ENCODE measurements at places on chromosomes 7 and 10. TPM values are rescaled to one million over a fixed set of nuclear protein-coding genes. Genes with fewer than 3 reads are reported as not detected.

Gene PAPOLB
- total RNA-seq = 0.94 TPM

Gene NKX2-3
- not detected for total RNA-seq

Gene PRRT4
- 2.7 TPM for total RNA-seq

Gene KNDC1
- 5.9 TPM for total RNA-seq

DNA sequence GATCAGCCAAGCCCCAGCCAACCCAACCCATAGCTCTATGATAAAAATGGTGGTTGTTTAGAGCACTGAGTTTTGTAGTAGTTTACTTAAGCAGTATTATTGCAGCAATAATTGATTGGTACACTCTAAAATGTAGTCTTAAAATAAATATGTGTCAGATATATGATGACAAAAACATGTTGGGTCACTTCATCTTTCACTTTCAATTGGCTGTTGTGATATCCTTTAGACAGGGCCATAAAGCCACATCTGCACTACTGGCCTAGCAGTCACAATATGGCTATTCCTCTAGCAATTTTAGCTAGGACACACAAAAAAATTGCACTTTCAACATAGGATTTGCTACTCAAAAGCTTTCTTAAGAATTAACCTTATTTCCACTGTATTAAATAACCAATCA is 5.9 kb upstream of the CAV1 start:
- no peak for DNase-seq

GRCh38 chr7:106947244-106947728 is 82.2 kb downstream of the PIK3CG start:
- DNase-seq = no peak

GRCh38 chr7:30913821-30914515 is 2.3 kb downstream of the AQP1 start:
- no peak for DNase-seq

DNA sequence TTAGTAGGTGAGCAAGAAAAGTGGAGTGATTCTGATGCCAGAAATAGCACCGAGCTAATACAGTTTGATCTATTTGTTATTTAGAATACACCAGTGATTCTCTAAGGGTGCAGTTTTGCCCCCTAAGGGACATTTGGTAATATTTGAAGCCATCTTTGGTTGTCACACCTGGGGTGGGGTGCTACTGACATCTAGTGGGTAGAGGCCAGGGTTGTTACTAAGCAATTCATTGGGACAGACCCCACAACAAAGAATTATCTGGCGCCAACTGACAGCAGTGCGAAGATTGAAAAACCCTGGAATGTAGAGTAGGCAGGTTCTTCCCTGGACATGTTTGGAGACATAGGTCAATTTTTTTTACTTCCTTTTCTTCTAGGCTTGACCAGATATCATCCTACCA is 14.6 kb downstream of the PALS2 start:
- DNase-seq = no peak

DNA sequence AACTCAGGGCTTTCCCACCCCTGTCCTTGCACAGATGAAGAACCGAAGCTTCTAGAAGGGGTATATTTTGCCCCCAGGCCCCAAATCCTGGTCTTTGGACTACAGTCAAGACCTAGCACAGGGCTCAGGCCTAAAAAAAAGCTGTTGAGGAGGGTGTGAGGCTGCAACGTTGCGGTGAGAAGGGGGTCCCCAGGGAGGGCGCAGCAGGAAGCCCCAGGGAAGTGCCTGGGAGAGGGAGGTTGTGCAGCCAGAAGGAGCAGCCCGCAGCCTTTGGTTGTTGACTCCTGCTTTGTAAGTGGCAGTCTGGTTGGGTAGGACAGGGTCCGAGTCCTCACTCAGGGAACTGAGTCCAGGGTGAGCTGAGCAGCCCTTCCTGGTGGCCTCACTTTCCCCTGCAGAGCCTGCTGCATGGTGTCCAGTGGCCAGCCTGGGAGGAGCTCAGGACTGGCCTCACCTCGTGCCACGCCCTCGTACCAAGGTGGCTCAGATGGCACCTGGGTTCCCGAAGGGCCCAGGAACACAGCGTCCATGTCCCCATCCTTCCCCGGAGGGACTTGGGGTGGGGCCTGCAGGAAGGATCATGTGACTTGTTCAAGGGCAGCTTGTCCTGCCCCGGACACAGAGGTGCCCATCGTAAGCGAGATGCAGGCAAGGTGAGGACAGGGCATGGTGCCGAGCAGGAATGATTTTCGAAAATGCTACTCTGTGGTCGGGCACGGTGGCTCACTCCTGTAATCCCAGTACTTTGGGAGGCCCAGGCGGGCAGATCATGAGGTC is 166.4 kb upstream of the TNRC18 start:
- DNase-seq = no peak

- peak; percentile 11 for DNase-seq
Measured at GRCh38 chr10:3776796-3777571, 8.0 kb downstream of the KLF6 start.

DNA sequence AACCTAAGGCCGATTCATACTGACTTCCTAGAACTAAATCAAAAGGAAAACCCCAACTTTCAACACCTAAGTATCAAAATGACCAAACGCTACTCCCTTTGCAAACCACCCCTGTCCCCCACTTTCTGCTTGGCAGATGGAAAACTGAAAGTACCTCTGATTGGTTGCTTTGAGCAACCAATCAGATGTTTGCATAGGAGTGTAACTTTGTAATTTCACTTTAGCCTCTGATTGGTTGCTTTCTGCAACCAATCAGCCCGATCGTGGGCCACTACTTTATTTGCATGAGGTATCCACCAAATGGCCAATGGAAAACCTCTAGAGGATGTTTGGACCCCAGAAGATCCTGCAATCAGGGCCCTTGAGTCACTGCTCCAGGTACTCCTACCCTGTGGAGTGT is 12.3 kb upstream of the SNX10 start:
- DNase-seq = no peak

DNA sequence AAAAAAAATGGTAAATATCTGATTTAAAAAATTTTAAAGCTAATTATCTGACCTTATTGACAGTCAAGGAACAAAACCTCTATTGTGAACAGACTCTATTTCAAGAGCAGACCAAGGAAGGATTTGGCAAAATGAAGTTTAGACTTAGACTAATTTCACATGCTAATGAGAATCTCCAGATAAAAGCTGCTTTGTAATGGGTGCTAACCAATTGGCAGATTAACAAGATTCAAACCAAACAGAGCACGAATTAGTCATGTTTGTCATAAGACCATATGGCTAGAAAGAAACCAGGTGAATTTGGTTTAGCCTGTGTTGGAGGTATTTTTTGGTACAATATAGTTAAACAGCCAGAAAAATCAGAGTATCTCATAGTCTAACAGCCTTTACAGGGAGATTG is 429.1 kb upstream of the NFE2L3 start:
- no peak for DNase-seq

DNA sequence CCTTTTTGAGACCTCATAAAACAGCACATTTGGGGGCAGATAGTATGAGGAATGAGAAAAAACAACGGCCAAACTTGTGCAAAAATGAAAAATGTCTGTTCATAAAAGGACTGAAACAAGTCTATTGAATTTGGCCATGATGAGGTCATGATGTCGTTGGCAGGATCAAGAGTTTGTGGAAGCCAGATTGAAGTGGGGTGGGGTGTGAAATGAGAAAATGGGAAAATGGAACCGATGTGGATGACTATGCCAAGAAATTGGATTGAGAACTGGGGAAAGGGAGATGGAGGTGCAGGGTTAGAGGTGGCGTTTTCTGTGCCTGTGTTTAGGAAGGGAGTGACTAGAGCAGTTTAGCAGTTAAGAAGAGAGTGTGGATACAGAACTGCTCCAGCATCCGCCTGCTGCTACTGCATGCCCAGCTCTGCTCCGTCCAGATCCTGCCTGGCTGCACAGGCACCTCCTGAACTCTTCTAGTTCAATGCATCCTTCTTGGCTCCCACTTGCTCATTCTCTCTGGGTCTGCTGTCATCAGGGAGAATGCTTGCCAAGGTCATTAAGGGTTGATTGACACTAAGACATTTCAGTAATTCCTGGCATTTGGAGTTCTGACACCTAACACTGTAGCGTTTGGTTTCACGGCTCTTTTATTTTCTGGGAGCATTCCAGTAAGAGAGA is 111.9 kb downstream of the GALNT17 start:
- DNase-seq = no peak

DNA sequence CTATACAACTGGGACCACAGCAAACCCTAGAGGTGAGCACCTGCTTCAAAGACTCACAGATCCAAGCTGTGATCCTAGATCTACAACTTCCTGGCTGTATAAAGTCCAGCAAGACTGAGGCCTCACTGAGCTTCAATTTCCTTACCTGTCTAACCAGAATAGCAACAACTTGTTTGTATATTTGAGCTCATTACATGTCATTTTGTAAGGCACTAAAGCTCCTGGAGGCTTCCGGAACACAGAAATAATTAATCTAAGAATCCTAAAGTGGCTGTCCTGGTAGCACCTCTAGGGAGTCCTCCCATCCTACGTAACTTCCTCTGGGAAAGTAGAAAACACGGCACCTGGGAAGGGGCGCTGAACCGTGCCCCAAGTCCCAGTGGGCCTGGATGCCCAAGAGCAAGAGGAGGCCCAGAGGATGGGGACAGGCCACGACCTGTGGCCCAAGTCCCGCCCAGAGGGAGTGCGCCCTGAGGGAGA is 39.4 kb downstream of the HK1 start:
- no peak for DNase-seq

DNA sequence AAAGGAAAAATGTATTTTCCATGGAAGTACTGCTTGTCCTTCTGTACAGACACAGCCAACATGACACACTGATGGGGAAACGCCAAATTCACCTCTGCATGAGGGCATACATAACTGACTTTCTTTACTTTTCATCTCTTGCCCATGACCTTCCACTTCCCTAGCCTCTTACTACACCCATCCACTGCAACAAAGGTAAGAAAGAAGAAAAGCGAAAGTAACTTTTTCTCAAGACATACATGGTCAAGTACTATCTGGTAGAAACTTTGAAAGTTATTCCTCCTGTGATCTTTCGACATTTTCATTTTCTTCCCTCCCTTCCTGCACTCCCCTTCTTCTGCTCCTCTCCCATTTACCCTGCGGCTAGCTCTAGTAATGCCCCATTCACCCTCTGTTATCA is 130.8 kb downstream of the USP6NL start:
- DNase-seq = no peak

- peak; percentile 10 for DNase-seq
Measured at GRCh38 chr7:124171068-124171467, 138.2 kb upstream of the TMEM229A start.

DNA sequence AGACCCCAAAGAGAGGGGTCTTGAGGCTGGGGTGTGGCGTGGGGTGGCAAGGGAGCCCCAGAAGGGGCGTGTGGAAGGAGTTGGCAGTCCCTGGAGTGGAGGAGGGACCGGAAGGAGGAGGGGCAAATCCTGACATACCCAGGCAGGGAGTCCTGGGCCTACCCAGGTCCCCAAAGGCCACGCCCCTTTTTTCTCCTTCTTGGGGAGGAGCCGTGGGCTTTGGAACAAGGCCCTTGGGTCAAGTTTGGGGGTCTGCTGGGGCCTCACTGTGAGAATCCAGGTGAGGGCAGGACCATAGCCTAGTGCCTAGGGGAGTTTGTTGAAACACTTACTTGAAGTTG is 1.2 kb upstream of the SMARCD3 start:
- no peak for DNase-seq

GRCh38 chr7:94049615-94050014 is 45.5 kb upstream of the BET1 start:
- DNase-seq = no peak

GRCh38 chr10:99521765-99522469 is 10.8 kb upstream of the NKX2-3 start:
- DNase-seq = no peak

DNA sequence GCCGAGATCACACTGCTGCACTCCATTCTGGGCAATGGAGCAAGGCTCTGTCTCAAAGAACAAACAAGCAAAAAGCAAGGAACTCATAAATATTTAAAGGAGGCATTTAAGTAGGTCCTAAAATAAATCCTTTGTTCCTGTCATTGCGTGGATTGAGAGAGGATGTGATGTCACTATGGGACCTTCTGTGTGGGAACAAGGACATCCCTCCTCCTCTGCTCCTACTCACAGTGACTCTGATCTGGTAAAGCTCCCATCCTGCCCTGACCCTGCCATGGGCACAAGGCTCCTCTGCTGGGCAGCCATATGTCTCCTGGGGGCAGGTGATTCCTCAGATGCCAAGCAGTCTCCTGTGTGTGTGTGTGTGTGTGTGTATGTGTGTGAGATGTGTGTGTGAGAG is 74.1 kb upstream of the PRSS58 start:
- DNase-seq = no peak

DNA sequence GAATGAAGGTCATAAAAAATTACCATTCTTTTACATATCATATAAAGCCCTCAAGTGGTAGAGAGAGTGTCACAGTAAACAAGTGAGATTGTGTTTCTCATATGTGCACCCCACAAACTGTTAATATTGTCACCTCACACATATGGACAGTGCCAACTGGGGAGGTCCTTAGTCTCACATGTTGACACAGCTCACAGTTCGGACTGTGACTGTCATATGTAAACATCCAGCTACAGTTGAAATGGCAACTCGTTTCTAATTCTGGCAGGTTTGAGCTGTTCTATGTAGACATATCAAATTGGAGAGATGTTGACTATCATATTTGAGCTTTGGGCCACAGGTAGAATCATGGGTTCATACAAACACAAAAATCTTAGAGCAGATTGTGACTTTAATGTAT is 39.4 kb upstream of the ZNF107 start:
- DNase-seq = no peak

GRCh38 chr7:149071641-149072437 is 18.7 kb downstream of the ZNF786 start:
- no peak for DNase-seq
